NCI-H774 (cell line): ENCODE measurements at places on chromosomes 12 and 14.

GRCh38 chr12:109462868-109463692 is 14.0 kb downstream of the KCTD10 start:
- DNase-seq = no peak

- peak; percentile 6 for DNase-seq
Measured at GRCh38 chr14:70096866-70097265, 91.9 kb downstream of the SLC8A3 start.

DNA sequence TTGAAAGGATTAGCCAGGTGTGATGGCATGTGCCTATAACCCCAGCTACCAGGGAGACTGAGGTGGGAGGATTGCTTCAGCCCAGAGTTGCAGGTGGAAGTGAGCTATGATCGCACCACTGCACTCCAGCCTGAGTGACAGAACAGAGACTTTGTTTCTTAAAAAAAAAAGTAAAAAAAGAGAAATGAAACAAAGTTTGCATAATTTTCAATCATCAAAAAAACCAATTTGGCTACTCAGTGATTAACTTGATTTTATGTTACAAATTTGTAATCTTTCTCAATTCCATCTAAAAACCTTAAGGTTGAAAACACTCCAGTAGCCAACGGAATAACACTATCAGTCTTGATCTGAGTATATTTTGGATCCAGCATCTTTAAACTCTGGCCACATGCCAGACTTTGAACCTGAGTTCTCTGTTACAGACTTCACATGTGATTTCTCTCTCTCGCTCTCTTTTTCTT is 12.6 kb upstream of the DENND5B start:
- DNase-seq = no peak

DNA sequence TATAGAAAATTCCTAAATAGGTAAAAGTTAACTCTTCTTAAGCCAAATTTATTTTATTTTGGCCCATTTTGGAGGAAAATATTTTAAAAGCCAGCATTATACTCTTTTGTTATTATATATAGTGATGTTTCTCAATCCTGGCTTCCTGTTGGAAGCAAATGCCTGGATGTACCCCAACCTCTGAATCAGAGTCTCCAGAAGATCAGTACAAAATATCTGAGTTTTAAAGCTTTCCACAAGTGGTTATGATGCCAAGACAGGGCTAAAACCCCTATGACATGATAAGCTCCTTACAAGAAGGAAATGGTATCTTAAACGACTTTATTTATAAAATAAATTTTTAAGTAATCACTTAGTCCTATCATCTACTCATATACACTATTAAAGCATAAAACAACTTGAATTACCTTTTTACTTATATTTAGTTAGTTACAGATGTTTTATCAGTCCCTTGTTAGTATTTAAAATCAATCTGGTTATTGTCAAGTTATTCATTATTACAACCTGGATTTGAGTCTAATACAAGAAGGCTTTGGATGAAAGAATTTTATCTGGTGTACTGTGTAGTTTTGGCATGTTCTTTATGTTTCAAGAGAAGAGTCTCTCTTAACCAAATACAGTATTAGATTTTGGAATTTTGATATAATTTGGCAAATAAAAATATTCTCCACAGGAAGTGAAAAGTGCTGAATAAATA is 238.1 kb downstream of the SLC2A13 start:
- DNase-seq = no peak

- no peak for DNase-seq
Measured at GRCh38 chr12:93380480-93381121, 2.9 kb downstream of the NUDT4 start.

- no peak for DNase-seq
Measured at GRCh38 chr14:81946375-81946774, 412.7 kb upstream of the SEL1L start.

DNA sequence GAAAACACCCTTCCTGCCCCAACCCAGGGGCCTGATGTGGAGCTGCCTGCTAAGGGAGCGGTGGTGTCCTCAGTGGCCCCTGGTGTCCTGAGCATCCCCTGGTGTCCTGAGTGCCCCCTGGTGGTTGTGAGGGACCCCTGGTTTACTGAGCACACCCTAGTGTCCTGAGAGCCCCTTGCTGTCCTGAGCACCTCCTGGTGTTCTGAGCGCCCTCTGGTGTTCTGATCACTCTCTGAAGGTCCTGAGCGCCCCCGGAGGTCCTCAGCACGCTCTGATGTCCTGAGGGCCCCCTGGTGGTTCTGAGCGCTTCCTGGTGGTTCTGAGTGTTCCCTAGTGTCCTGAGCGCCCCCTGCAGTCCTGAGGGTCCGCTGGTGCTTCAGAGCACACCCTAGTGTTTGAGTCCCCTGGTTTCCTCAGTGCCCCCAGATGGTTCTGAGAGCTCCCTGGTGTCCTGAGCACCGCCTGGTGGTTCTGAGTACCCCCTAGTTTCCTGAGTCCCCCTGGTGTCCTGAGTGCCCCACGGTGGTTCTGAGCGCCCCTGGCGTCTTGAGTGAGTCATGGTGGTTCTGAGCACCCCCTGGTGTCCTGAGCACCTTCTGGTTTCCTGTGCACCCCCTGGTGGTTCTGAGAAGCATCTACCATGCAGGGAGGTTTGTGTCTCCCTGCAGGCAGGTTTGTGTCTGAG is 1004.2 kb downstream of the TMEM121 start:
- no peak for DNase-seq

DNA sequence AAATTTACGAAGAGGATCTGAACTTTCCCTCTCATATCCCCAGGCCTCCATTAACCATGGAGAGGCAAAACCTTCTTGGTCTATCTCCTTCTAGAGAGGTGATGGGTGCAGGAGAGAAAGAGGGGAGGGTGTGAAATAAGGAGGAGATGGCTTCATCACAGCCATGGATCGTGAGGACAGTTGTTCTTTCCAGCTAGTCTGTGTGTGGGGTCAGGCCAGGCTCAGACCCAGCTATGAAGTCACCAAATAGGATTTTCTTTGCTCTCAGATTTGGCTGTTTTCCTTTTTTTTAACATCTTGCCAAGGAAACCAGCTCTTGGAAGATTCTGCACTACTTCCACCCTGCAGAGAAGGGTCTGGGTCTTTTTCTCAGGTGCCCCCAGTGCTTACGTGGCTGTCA is 64.9 kb upstream of the FAM181A start:
- no peak for DNase-seq

DNA sequence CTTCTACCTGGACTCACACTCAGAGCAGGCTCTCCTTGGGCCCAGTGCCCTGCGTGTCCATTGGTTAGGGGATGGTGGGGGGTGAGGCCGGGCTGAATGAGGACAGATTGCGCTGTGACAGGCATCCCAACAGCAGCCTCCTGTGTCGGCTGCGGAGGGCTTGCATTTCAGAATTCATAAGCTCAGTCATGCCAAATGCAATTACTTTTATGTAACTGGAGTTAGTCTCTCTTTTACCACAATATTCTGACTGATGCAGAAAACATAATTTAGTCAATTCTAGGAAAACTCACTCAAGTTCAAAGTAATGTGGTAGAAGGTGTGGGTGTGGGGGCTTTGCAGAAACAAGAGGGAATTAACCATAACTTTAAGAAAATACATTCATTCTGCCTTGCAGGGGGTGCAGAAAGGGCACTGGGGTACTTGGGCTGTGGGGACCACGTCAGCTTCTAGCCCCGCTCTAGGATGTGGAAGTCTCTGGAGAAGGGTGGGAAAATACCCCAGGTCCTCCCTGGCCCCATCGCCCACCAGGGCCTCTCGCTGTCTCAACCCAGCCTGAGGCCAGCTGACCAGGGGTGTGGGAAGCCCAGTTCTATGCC is 257.7 kb downstream of the ADGRD1 start:
- DNase-seq = no peak

- DNase-seq = no peak
Measured at GRCh38 chr14:34254571-34254970, 207.5 kb downstream of the SPTSSA start.

DNA sequence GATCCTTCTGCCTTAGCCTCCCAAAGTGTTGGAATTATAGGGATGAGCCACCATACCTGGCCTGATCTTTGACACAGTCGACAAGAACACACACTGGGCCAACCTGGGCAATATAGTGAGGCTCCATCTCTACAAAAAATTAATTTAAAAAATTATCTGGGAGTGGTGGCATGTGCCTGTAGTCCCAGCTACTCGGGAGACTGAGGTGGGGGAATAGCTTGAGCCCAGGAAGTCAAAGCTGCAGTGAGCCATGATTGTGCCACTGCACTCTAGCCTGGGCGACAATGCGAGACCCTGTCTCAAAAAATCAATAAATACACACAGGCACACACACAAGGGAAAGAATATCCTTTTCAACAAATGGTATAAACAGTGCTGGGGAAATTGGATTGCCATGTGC is 6.1 kb upstream of the OS9 start:
- DNase-seq = no peak

DNA sequence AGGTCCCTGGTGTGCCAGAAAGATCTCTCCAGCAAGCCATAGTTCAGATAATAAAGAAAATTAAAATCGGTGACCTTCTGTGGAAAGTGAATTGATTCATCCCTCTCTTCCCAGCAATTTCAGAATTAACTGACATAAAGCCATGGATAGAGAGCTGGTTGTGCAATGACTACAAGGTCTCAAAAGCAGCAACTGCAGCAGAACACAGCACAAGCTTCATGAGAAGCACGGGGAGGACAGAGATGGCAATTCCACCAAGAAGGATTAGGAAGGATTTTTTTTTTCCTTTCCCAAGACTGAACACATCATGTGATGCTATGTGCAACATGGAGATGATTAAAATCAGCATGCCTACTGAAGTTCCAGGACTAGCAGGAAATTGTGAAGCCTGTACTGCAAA is 154.9 kb upstream of the PLEKHG7 start:
- DNase-seq = no peak

- DNase-seq = no peak
Measured at GRCh38 chr12:84641940-84642545, 270.6 kb downstream of the SLC6A15 start.

DNA sequence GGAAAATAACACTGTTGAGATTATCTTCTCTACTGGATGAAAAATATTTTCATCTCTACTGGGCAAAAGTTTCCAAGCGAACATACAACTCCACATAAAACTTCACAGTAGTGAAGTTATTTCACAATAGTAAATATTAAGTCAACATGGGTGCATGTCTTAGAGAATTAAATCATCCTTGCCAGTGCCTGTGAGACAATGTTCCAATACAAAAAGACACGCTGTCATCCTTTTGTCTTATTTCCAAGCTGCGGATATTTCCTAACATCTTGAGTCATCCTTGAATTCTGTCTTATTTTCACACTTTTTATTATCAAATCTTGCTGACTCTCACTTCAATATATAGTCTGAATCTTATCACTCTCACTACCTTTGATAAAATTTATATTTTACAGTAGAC is 142.9 kb upstream of the KITLG start:
- DNase-seq = no peak

DNA sequence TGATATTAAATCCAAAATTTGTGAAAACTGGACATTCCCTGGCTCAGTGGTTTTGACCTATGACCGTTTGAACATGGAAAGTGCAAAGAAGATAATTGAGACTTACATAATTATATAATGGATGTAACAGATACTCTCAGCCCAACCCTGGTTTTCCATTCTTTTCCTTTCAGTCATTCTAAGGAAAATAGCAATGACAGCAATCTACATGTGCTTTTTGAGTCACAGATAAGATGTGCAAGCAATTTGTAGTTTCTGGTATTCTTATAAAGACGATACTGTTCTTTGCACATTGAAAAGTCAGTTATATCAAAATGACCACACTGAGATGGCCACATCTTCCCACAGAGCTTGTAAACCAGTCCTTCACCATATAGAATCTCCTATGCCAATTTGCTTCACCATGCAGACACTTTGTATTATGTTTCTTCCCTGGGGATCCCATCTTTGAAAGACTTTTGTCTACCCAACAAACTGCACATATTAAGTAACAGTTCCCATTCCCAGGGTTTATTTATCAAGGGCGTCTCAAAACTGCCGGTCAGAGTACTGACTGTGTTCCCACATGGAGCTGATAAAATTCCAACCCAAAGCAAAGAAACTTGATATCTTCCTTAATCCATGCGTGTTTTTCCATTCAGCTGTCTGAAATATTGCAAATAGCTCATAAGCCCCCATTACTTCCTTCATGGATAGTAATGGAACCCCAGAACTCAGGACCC is 34.8 kb downstream of the PLXNC1 start:
- no peak for DNase-seq

GRCh38 chr12:63068857-63069442 is 82.1 kb downstream of the AVPR1A start:
- peak; percentile 32 for DNase-seq

DNA sequence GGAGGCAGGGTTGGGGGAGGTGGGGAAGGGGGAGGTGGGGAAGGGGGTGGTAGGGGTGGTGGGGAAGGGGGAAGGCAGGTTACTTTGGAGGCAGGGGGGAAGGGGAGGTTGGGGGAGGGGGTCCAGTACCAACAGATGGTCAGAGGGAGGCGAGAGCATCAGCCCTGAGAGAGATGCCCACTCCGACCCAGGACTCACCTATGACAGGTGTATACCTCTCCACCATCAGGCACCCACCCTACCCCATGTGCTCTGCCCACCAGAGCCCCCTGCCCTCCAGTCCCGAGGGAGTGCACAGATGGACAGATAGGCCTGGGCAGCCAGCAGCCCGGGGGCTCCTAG is 18.6 kb downstream of the JAG2 start:
- no peak for DNase-seq

DNA sequence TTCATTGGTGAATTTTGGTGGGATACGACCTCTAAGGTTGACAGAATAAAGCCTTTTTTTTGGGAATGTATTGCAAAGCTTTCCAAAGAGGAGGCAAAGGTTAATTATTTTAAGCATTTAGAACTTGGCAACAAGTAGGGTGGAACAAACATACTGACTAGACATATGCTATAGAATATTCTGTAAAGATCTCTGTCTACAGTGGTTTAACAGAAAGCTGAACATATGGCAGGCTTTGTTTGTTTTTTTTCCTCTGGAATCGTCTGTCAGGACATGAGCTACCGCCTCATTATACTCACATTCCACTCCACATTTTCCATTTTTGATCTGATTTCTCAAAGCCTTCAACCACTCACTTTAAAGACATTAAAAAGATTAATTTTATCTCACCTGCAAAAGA is 153.4 kb upstream of the PELI2 start:
- no peak for DNase-seq

- DNase-seq = no peak
Measured at GRCh38 chr14:75864352-75864751, 117.4 kb downstream of the TGFB3 start.

DNA sequence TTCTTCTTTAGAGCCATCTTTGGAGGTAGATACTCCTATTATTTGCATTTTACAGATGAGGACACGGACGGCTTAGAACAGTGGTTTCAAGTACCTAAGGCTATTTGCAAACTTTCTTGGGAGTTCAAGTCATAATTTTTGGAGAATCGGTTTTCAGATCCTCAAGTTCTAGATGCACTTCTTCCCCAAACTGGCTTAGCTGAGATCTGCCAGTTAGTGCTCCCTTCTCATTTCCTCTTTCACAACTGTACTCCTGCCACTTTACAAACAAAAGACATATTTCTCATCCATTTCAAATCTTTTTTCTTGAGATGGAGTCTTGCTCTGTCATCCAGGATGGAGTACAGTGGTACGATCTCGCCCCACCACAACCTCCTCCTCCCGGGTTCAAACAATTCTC is 77.3 kb downstream of the HELB start:
- no peak for DNase-seq

- DNase-seq = no peak
Measured at GRCh38 chr14:74913986-74914573, 9.0 kb downstream of the RPS6KL1 start.
